ENCODE measurements at places on chromosomes 2 and 18.

DNA sequence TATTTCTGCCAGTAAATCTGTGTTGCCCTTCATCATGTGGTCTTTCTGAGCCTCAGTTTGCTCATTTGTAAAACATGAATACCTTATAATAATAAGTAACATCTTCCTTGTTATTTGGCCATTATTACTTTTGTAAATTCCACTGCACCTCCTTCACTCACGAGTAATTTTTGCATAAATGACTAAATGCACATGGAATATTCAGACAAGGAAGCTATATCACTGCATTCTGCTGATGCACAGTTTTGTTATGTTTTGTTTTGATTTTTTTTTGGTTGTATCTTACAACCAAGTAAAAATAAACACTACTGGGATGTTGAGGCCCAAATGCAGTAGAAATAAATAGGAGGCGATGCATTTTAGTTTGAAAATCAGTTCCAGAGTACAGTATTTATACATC is 185.3 kb upstream of the POU3F3 start:
- no peak for DNase-seq

- DNase-seq: no peak
These were observed 14.6 kb upstream of the NPPC start for GRCh38 chr2:231940795-231941194.

GRCh38 chr2:239661334-239662312 is 260.8 kb upstream of the HDAC4 start:
- DNase-seq: no peak

- DNase-seq: no peak
These were observed 13.6 kb downstream of the COL4A4 start for GRCh38 chr2:227150222-227150936.

DNA sequence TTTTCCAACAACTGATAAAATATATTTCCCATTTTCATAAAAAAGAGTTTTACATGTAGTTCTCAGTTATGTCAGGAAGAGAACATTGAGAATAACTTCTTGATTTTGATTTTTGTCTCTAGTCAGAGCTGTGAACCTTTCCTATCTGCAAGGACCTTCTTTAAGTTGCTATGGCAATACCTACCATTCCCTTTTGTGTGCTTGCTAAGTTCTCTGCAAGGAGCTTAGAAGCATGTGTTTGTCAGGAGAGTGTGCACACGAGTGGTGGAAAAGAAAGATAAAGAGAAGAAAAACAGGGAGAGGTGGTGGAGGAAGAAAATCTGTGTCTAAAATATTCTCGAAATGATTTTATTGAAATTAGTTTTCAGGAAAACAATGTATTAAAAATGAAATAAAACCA is 140.3 kb upstream of the SLC8A1 start:
- DNase-seq: no peak

GRCh38 chr2:43107679-43108078 is 118.7 kb downstream of the ZFP36L2 start:
- DNase-seq: no peak

GRCh38 chr2:95389245-95390119 is 13.0 kb upstream of the FAHD2A start:
- no peak for DNase-seq

GRCh38 chr2:141048951-141049350 is 1081.9 kb downstream of the LRP1B start:
- no peak for DNase-seq

DNA sequence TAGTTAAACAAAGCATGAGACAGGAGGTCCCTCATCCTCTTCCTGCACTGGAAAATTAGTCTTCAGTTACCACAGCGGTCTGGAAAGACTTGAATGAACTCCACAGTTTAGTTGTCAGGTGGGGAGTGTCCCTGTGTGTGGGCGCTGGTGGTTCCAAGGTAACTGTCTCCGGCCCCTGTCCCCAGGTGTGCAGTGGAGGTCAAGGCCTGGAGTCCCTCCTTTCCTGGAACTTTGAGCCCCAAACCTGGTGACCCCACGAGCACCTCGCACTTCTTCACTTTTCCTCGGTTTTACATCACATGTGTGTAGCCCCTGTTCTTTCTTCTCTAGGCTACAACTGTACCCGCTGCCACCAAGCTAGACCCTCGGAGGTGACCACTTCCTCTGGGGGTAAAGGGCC is 28.0 kb upstream of the INHBB start:
- DNase-seq: no peak

Measured in left renal cortex interstitium (tissue), 4 donors.